Astrocyte (in vitro differentiated cells and primary cell): ENCODE measurements at places on chromosomes 7 and 10.
A peak's percentile ranks its signal among the peaks of the same experiment; 100 is the strongest.

DNA sequence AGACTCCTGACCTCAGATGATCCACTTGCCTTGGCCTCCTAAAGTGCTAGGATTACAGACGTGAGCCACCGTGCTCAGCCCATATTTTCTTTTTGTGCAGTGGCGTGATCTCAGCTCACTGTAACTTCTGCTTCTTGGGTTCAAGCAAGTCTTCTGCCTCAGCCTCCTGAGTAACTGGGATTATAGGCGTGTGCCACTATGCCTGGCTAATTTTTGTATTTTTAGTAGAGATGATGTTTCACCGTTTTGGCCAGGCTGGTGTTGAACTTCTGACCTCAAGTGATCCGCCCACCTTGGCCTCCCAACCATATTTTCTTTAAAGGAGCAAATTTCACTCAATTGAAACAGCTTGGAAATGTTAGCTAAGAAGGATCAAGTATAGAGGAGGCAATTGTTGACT is 16.5 kb downstream of the GBF1 start:
- no peaks in the 10 kb centered on the region for H3K4me1 ChIP-seq
- peaks cover 25% of the 10 kb centered on the region for H3K36me3 ChIP-seq

- H3K27ac ChIP-seq: peak overlapping the region; percentile 88
- no peaks in the 10 kb centered on the region for H3K27me3 ChIP-seq
- no peaks in the 10 kb centered on the region for H3K36me3 ChIP-seq
- DNase-seq: peak; percentile 43
- H3K4me3 ChIP-seq: peak overlapping the region; percentile 78
These were observed 615 bp downstream of the ARHGAP12 start for GRCh38 chr10:31927884-31928548.

GRCh38 chr7:112212571-112212970 is 6.1 kb downstream of the ZNF277 start:
- H3K27me3 ChIP-seq: no peaks in the 10 kb centered on the region
- no peaks in the 10 kb centered on the region for H3K36me3 ChIP-seq
- no peaks in the 10 kb centered on the region for H3K4me1 ChIP-seq

- no peak overlapping the region for H3K27ac ChIP-seq
- H3K36me3 ChIP-seq: no peaks in the 10 kb centered on the region
- DNase-seq: no peak
- H3K4me3 ChIP-seq: no peak overlapping the region
- H3K27me3 ChIP-seq: no peaks in the 10 kb centered on the region
- peaks cover 46% of the 10 kb centered on the region for H3K4me1 ChIP-seq
These were observed 64.8 kb downstream of the TNS3 start for GRCh38 chr7:47516985-47517600.

GRCh38 chr10:13340626-13341376 is 7.3 kb downstream of the SEPHS1 start:
- H3K4me3 ChIP-seq: no peak overlapping the region
- no peak for DNase-seq
- no peaks in the 10 kb centered on the region for H3K27me3 ChIP-seq
- H3K36me3 ChIP-seq: peaks cover 5% of the 10 kb centered on the region
- no peak overlapping the region for H3K27ac ChIP-seq
- peaks cover under 1% of the 10 kb centered on the region for H3K4me1 ChIP-seq
